ENCODE measurements at places on chromosomes 12 and 14.
A peak's percentile ranks its signal among the peaks of the same experiment; 100 is the strongest.

GRCh38 chr12:108616941-108617858, 16.5 kb downstream of the SELPLG start:
- peak; percentile 62 for DNase-seq

GRCh38 chr14:77158175-77158881, 16.7 kb upstream of the ZDHHC22 start:
- DNase-seq, result no peak

- no peak for DNase-seq
Observed at GRCh38 chr14:92470811-92471210, 42.8 kb upstream of the RIN3 start.

GRCh38 chr12:73863546-73863945, 674.1 kb upstream of the ATXN7L3B start:
- no peak for DNase-seq

- DNase-seq, result no peak
Observed at GRCh38 chr12:38653650-38654049, 251.7 kb downstream of the CPNE8 start.

DNA sequence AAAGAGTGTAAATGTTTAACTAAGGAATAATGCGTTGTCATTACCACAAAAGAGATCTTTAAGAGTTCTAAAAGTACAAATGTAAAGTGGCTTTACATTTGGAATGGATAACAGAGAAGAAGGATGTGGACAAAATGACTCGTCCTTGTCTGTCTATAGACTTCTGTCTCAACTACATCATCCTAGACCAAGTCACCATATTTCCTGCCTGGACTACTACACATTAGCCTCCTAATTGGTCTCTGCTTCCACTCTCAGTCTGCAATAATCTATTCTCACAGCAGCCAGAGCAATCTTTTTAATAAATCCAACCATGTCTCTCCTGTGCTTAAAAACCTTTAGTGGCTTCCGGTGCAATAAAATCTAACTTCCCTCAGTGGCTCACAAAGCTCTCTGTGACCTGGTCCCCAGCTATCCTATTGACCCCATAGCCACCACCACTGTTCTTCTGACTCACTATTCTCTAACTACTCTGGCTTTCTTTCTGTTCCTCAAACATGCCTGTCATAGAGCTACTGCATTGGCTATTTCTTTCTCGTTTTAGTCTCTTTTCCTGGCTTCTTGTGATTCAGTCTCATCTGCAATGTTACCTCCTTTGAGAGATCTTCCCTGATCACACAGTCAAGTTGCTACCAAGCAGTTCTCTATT, 91.1 kb downstream of the MYF5 start:
- DNase-seq, result no peak

GRCh38 chr12:56884421-56884820, 49.8 kb downstream of the SDR9C7 start:
- no peak for DNase-seq

- DNase-seq, result no peak
Observed at GRCh38 chr12:5960783-5961182, 15.7 kb upstream of the ANO2 start.

- no peak for DNase-seq
Observed at GRCh38 chr14:60658211-60658690, 9.0 kb upstream of the SIX1 start.

DNA sequence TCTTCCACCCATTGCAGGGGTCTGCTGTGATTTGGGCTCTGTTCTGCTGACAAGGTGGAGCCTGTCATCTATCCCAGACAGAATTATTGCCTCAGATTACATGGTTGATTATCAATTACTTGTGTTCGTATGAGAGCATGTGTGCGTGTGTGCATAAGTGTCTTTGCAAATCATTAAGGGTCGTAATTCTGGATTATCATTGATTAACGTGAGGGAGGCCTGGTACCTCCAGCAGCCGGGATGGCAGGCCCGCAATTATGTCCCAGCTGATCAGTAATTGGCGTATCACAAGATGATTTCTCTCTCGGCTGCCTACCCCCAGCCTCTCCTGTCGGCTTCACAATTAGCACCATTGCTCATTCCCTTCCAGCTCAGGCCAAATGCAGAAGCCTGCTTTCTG, 29.6 kb upstream of the IRF2BPL start:
- no peak for DNase-seq

- DNase-seq, result no peak
Observed at GRCh38 chr12:116502989-116503496, 56.1 kb upstream of the MAP1LC3B2 start.

- no peak for DNase-seq
Observed at GRCh38 chr12:93785249-93786010, 108.3 kb downstream of the CRADD start.

- DNase-seq, result no peak
Observed at GRCh38 chr14:74594029-74594428, 18.0 kb downstream of the LTBP2 start.

DNA sequence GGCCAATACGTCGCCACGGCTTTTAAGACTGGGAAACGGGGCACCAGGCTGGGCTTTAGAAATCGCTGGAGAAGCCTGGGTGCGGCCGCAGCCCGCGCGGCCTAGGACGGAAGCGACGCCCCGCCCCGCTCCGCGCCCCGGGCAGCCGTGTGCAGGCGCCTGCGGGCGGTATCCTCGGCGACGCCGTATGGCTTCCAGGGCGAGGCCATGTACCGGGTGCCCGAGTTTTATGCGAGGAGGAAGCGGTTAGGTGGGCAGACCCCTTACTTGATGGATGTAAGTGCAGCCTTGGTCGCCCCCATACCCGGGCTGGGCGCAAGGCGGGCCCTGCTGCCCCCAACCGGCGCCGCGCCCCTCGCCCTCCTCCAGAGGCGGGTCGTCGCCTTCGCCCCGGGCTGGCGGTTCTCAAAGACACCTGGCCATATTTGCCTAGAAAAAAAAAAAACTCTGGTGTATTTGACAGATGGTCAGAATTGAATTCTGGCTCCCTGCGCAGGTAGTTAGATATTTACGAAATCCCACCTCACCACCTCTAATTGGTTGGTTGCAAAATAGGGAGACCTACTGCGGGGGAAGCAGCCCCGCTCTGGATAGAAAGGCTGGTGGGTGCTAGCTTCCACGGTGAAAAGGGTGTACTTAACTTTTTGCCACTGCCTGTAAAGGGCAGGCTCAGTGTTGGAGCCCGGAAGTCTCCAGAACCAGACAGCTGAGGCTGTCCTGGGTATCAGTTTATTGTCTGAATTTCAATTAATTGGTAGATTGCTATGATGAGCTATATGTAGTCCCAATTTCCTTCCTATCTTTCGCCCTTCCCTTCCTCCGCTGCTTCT, at the start of gene PPP1R36:
TSS of gene PPP1R36 (plus strand) at position 171 of the 830 bp plus-strand sequence. CDS start at position 208, 37 bp downstream.
- DNase-seq, result no peak

DNA sequence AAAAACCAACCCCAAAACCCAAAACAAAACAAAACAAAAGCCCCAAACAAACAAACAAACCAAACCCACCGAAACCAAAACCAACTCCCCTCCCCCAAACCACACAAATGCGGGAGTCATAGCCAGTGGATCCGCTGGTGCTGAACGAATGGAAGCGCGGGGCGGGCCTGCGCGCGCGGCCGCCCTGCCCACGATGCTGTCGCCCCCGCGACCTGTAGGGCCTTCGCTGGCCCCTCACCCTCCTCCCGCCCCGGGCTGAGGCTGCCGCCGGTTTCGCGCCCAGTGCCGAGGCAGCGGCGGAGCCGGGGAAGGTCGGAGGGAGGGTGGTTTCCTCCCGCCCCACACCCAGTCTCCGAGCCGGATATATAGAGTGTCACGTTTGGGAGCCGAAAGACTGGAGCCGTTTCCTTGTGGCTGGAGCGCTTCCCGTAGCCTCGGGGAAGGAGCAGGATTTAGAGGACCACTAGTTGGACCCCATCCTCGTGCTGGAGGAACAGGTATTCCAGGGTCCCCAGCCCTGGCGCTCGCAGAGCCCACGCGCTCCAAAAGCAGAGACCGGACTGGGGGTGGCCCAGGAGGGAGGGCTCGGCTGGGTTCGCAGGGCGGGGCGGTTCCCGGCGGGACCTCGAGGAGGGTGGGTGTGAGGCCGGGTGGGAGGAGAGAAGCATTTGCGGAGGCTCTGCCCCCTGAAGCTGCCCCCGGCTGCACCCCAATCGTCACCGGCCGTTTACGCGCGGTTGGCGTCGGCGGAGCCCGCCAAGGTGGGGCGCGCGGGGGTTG, at the start of gene FAR2:
TSS of gene FAR2 (plus strand) at position 368 of the 780 bp plus-strand sequence. CDS start 121,172 bp downstream, outside the sequence.
- DNase-seq, result no peak

DNA sequence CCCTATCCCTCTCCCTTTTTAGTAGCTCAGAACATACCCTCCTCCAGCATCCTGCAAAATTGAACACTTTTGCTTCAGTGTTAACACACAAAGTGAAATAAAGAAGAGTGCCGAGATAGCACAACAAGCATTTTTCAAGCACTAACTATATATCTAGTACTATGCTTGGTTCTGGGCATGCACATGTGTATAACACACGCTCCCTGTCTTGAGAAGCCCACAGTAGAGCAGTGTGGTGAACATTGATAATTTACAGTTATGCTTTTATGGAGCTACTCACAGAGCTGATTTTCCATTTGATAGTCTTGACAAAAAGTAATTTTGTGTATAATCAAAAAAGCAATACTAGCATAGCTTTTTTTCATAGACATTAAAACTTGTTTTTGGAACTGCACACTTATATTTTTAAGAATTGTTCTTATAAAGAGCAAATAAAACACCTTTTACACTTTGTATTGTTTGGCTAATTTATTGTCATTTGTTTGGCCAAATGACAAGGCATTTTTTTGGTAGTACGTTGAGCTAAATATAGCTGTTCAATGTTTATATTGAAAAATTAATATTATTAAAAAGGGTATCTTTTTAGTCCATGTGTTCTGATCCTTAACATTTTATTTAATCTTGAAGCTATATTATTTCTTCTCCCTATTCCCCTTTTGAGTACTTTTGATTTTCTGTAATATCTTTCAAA, 39.7 kb downstream of the LEMD3 start:
- DNase-seq, result no peak

GRCh38 chr12:109125791-109126190, 9.4 kb downstream of the ACACB start:
- DNase-seq, result no peak

- DNase-seq, result no peak
Observed at GRCh38 chr12:48279601-48280000, 71.1 kb downstream of the ZNF641 start.

GRCh38 chr14:69540654-69541335, 33.9 kb downstream of the CCDC177 start:
- DNase-seq, result no peak

DNA sequence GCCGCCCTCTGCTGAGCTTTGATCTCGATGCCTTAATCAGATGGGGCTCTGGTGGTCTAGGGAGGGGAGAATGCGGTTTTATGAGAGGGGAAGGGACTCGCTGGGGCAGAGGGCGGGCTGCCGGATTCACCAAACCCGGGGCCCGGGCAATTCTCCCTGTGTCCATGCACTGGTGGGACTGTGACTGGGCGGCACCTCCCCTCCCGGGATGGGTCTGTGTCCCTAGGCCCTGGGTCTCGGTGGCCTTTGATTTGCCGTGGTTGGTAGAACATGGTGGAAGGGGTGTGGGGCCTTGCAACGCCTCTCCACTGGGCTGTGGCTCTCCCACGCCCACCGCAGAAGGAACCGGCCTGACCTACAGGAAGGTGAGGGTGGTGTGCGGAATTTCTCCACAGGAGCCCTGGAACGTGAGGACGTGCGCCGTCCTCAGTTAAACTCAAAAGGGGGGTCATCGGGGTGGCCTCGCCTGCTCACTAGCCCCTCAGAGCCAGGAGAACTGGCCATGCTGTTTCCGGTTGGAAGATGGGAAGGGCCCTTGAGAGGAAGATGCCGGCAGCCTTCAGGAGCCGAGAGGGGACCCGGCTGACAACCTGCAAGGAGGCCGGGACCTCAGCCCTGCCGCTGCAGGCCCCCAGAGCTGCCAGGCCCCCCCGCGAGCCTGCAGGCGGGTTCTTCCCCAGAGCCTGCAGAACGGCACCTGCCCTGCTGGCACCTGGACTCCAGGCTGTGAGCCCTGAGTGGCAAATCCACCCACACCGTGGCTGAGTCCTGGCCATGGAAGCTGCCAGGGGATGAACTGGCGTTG, 43.6 kb downstream of the NOC4L start:
- no peak for DNase-seq

All from activated naive CD8-positive, alpha-beta T cell treated with anti-CD3 and anti-CD28 coated beads, Interleukin-2, amount 50 U/mL, for 16 hours (primary cell).